ENCODE measurements at places on chromosomes 2 and 18. TPM values are rescaled to one million over a fixed set of nuclear protein-coding genes. Genes with fewer than 3 reads are reported as not detected.

Gene INHA
- 0.51 TPM for total RNA-seq

Gene SPATA3
- total RNA-seq: not detected

Gene NEU2
- not detected for total RNA-seq

Gene TDRD15
- not detected for total RNA-seq

Gene AQP4
- total RNA-seq: not detected

Gene OBSL1
- total RNA-seq: 24.0 TPM

Gene SCLY
- total RNA-seq: 16.8 TPM

Gene ADCYAP1
- not detected for total RNA-seq

Gene SRD5A2
- total RNA-seq: not detected

Gene TANC1
- 9.1 TPM for total RNA-seq

Gene DYSF
- total RNA-seq: 0.56 TPM

Gene MC5R
- not detected for total RNA-seq

Gene SKOR2
- not detected for total RNA-seq
